ENCODE measurements at places on chromosomes 12 and 14.

GRCh38 chr12:18363321-18363720 is 102.0 kb downstream of the PIK3C2G start:
- DNase-seq = no peak

GRCh38 chr12:80763874-80764273 is 47.2 kb downstream of the MYF5 start:
- peak; percentile 36 for DNase-seq

DNA sequence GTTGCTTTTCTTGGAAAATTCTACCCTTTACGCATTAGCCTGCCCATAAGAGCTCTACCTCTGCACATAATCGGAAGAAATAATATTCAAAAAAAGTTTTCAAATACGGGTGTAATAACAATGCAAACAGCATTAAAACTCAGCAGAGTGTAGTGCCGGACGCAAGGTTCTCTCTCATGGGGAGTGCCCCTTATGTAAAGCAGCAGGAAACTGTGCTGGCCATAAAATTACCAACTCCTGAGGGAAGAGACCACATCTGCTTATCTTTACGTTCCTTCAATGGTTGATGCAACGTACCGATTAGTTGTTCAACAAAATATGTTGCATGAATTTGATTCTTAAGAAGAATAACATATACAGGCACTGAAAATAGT is 118.7 kb upstream of the TMCC3 start:
- no peak for DNase-seq

DNA sequence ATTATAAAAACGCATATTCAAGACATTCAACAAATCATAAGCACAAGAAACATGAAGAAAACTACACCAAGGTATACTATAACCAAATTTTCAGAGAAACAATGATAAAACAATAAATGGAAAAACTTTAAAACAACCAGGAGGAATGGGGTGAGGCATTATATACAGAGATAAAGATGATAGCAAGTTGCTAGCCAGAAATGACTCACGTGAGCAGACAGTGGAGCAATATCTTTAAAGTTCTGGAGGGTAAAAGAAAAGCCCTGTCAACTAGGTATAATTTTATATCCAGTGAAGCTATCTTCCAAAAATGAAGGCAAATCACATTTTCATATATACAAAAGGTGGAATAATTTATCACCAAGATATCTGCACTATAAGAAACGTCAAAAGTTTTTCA is 97.8 kb upstream of the PCED1B start:
- DNase-seq = no peak

GRCh38 chr14:65866448-65866847 is 453.9 kb downstream of the FUT8 start:
- no peak for DNase-seq

DNA sequence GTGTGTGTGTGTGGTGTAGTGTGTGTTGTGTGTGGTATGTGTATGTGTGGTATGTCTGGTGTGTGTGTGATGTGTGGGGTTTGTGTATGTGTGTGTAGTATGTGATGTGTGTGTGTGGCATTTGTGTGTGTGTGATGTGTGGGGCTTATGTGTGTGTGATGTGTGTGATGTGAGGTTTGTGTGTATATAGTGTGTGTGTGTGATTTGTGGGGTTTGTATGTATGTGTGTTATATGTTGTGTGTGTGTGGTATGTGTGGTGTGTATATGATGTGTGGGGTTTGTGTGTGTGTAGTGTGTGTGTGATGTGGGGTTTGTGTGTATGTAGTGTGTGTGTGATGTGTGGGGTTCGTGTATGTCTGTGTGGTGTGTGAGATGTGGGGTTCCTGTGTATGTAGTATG is 9.4 kb downstream of the GALNT16 start:
- no peak for DNase-seq

- DNase-seq = no peak
Measured at GRCh38 chr14:92897922-92898565, 24.9 kb upstream of the CHGA start.

- DNase-seq = no peak
Measured at GRCh38 chr14:61747342-61747741, 14.9 kb upstream of the SNAPC1 start.

DNA sequence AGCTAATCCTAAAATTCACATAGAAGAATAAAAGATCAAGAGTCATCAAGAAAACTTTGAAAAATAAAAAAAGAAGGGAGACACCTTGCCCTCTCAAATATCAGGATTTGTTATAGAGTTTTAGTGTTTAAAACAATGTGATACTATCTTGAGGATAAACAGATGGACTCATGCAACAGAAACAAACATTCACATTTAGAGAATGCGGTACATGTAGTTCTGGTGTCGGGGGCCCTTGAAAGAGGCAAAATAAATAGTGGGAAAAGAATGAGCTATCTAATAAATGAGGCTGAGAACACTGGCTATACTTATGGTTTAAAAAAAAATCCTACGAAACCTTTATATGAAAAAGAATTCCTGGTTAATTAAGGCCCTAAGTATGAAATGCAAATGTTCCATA is 127.7 kb downstream of the LLPH start:
- DNase-seq = peak; percentile 22

DNA sequence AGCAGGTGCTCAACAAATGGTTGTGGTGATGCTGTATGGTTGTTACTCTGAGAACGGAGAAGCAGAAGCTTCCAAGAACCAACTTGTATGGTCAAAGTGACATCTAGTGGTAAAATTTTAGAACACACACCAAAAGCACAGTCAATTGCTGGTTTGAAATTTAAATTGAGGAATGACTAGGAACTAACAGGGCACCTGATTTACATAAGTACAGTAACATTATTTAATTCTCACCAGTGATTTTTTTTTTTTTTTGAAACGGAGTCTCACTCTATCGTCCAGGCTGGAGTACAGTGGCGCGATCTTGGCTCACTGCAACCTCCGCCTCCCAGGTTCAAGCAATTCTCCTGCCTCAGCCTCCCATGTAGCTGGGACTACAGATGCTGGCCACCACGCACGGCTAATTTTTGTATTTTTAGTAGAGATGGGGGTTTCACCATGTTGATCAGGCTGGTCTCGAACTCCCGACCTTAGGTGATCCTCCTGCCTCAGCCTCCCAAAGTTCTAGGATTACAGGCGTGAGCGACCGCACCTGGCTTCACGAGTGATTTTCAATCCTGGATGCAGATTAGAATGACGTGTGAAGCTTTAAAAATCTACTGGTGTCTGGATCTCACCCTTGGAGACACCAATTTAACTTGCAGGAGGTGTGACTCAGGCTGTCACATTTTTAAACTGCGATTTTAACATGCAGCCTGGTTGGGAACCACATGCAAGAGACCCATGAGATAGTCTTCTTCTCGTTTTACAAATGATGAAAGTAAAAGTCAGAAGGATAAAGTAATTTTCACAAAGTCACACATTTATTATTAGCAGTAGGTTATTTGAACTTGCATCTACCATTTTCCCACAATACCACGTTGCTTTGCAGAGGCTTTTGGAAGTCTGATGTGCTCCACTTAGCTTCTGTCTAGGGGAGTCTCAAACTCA is 14.1 kb upstream of the NUMB start:
- DNase-seq = no peak

DNA sequence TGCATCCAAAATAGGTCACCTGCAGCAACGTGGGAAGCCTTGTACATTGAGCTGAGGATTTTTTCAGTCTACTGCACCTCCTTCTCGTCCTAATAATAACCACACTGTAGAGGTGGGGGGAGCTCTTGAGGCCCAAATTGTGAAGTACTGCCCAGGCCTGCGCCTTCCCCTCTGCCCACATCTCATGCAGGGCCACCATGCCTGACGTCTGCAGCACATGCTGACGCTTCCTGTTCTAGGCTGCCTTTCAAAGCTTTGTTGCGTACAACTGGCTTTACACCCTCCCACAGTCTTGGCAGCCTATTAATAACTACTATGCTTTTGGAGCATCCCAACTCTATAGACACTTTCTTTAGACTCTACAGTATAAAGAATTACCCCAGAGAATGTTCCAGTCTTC is 26.5 kb upstream of the TTC7B start:
- DNase-seq = no peak

DNA sequence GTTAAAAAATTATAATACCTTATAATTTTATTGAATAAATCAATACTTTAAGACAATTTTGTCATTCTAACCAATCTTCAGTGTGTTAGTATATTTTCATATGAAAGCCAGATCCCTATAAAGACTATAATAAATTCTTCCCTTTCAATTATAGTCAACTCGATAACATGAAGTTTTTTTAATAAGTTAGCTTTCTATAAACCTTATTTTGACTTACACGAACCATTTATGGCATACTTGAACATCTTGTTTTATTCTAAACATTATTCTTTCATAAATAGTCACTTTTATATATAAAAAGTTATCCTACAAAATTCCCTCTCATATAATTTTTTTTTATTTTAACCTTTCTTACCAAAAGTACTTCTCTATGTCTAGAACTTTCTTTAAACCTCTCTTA is 1002.3 kb downstream of the TMEM121 start:
- no peak for DNase-seq

- no peak for DNase-seq
Measured at GRCh38 chr12:53082637-53083175, 3.5 kb upstream of the SPRYD3 start.

GRCh38 chr12:64522316-64522715 is 70.4 kb downstream of the TBK1 start:
- DNase-seq = no peak

- DNase-seq = no peak
Measured at GRCh38 chr14:74501135-74501614, 7.6 kb downstream of the ISCA2 start.

GRCh38 chr14:38208618-38209562 is 1.2 kb downstream of the SSTR1 start:
- DNase-seq = no peak

- DNase-seq = no peak
Measured at GRCh38 chr14:67602076-67602475, 2.0 kb upstream of the PIGH start.

DNA sequence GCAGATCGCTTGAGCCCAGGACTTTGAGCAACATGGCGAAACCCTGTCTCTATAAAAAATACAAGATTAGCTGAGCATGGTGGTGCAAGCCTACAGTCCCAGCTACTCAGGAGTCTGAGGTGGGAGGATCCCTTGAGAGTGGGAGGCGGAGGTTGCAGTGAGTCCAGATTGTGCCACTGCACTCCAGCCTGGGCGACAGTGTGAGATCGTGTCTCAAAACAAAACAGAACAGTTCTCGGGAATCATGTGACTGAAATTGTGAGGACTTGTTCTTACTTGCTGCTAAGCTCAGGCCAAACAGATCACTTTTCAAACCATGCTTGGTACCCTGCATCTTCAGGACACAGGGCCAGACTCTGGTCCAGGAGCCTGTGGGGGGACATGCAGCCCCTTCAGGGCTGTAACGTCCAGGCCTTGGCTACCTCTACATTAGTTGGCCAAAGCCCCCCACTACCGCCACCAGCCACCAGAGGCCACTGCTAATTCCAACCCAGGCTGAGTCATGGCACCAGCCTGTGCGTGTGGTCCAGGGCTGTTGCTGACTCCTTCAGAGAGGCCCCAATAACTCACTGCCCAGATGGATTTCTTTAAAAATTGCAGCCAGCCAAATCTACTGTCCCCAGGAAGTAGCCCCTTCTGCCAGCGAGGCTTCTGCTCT is 33.4 kb upstream of the SYNDIG1L start:
- DNase-seq = peak; percentile 50

DNA sequence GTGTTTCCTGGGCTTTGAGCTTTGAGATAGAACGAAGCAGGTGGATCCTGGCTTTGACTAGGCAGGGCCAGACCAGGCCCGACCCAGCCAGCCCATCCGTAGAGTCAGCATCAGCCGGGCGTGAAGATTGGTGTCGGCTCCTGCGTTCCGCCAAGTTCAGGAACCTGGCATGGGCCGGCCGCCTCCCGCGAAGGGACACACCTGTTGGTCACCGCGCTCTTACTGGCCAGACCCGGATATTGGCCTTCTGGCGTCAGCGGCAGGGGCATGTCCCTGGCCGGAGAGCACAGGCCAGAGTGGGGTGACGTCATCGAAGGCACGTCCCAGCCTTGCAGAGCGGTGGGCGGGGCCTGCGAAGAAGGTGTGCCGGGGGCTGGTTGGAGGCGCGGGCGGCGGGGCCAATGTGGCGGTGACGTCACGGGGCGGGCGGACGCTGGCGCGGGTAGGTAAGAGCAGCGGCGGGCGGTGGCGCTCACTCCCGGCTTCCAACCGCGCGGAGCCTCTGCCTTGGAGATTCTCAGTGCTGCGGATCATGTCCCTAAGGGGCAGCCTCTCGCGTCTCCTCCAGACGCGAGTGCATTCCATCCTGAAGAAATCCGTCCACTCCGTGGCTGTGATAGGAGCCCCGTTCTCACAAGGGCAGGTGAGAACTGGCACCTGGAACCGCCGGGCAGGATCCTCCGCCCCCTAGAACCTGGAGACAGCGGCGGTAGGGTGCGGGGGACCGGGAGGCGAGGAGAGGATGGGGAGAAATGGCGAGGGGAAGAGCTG is at the start of gene ARG2:
ARG2 (plus strand) TSS at position 475 of the 771 bp plus-strand sequence; CDS start at position 533, 58 bp downstream.
- DNase-seq = peak; percentile 69

DNA sequence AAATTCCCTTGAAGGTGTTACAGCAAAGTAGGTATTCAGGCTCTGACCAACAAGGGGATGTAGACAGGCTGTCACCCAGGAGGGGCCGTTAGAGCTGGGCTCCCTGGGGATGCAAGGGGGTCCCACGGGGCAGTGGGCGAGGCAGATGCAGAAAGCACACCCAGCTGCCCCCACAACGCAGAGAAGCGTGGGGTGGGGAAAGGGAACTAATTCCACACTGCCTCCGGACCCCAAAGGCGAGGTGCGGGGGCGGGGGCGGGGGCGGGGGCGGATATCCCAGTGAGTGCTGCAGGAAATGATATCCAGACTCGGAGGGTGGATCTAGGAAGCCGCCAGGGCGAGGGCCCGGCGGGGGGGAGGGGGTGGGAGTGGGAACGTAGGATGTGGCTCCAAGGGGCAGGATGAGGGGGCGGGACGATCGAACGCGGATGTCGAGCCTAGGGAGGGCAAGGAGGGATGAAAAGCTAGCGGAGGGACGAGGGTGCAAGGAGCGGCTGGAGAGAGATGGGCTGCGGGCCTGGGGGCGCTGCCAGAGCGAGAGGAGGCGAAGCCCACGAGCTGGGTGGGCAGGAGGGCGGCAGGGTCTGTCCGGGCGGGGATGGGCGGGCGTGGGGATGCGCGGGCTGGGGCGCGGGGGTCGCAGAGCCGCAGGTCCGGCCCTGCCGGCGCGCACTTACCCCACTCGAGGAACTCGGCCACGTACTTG is 874 bp downstream of the CDC42BPB start:
- DNase-seq = peak; percentile 85

- DNase-seq = no peak
Measured at GRCh38 chr12:67927815-67928214, 61.4 kb upstream of the IFNG-AS1 start.

- no peak for DNase-seq
Measured at GRCh38 chr12:64826234-64826633, 1.8 kb downstream of the TBC1D30 start.

DNA sequence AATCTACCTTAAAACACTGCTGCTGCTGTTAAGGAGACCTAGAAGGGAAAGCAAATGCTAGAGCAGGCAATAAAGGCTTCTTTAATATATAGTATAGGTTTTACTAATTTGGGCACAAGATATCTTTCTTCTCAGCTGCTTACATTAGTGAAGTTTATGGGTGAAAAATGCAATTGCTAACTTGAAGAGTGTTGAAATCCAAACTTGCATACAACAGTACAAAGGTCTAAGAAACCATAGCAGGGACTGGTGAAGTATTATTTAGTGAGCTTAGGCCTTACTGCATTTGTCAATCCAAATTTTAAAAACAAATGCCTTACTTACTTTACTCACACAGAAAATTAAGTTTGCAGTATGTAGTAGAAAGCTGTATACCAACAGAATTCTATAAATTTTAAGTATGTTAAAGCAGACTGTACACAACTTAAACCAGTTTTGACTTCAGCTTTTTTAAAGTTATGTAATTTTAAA is 1.4 kb upstream of the AP4S1 start:
- no peak for DNase-seq
